ENCODE measurements at places on chromosomes 2 and 18.
A peak's percentile ranks its signal among the peaks of the same experiment; 100 is the strongest.

GRCh38 chr18:32763293-32763692 lies 9.5 kb downstream of the KLHL14 start:
- DNase-seq, result no peak

GRCh38 chr2:45567974-45568789 lies 42.9 kb downstream of the SRBD1 start:
- DNase-seq, result peak; percentile 88

GRCh38 chr2:55156326-55156725 lies 75.8 kb downstream of the CLHC1 start:
- DNase-seq, result no peak

DNA sequence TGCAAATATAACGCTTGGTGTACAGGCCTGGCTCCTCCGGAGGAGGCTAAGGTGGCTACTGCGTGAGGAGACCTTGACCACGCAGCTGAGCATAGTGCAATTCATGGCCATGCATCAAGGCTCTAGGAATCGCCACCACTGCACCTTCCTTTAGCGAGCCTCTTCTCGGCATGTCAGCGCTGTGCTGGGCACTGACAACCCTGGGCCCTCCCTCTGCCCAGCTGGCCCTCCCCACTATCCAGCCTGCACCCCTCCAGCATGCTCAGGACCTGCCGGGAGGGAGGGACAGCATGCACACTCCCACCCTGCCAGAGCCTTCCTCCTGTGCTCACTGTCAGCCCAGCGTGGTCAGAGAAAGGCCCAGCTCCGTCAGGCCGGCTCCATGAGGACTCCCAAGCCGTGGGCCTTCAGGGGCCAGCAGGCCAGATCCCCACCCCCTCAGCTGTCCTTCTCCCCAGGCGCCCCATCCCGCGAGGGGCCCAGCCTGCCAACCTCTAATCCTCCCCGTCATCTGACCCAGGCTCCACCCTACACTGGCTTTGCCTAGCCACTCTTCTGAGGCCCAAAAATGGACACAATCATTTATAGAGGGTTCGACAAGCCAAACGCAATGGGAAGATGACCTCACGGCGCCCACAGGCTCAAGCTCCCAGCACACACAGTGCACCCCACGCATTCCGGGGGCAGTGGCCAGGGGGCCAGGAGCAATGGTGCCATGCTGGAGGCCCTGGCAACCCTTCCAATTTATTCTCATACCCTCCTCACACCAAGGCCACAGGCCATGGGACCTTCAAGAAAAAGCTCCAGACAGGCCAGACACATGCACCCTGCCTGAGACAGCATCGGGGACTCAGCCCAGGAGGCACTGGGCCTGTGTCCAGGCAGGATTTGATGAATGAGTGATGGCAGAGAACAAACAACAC lies 3.5 kb downstream of the BIN1 start:
- no peak for DNase-seq

DNA sequence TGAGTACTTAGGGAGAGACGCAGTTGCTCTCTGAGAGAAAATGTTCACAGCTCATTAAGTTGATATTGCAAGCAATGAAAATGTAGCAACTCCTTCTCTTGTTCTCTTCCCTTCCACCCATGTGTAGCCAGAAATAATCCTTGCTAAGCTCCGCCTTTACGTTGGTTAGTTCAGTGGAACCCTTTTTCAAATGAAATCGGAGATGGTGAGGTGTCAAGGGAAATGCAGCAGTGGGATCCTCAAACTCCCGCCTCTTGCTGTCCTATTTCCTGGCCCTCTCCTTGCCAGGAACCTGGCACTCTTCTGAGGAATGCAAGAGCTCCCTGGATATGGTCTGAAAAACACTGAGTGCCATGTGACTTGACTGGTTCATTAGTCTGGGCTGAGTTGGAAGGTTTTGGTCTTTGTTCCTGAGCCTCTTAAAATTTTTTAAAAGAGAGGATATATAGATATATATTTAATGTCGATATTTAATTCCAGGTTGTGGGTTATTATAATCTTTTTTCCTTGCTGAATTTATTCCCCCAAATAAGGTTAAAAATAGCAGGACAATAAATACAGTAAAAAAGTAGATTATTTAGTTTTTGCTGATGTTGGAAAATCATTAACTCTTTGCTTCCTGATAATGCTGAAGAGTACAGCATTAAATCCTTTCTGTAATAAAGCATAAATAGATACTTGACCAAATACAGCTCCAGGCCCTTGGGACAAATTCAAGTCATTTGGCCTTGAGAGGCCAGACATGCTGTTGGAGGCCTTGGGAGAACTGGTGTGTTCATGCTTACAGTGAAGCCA lies 116.2 kb downstream of the EML6 start:
- DNase-seq, result no peak

GRCh38 chr2:16493788-16494187 lies 171.8 kb downstream of the CYRIA start:
- DNase-seq, result no peak

DNA sequence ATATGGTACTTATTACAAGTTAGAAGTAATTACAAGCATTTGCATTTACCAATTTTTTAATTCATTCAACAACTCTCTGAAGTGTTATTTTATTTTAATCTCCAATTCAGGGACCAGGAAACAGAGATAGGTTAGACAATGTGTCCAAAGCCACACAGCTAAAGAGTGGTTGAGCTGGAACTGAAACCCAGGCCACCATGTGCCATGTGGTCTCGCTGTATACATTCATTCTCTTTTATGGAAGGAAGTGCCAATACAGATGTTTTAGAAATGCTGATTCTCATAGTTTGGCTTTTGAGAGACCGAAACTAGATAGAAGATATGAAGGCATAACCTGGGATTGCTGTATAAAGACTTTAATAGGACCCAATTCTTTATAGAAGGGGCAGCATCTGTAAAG lies 684.6 kb upstream of the ID2 start:
- DNase-seq, result peak; percentile 40

DNA sequence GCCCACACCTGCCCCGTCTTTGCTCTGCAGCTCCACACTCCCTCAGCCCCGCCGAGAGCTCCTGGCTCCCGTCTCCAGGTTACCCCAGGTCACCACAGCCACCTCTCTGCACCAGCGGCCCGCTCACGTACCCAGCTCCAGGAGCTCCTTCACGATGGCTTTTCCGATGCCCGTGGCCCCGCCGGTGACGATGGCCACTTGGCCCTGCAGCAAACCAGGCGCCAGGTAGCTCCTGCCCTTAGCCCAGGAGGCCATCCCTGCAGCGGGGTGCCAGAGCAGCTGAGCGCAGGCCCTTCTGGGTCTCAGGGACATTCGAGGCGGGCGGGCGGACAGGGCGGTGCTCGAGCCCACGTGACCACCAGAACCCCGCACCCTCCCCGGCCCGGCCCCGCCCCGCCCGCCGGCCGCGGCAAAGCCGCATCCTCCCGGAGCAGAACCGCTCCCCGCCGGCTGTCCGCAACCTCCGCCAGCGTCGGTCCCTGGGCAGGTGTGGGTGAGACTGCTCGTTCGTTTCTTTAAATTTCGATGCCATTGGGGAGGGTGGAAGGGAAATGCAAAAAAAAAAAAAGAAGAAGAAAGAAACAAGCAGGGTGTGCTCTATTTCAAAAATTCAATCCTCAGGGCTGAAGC lies at the start of the genes PECR and TMEM169:
Gene PECR, minus strand, starts transcription at position 323 of the 630 bp plus-strand sequence. Its CDS starts 68 bp downstream, at position 255.
Gene TMEM169, plus strand, starts transcription at position 433 of the 630 bp plus-strand sequence. CDS start 14,045 bp downstream, outside the sequence.
- DNase-seq, result peak; percentile 69

DNA sequence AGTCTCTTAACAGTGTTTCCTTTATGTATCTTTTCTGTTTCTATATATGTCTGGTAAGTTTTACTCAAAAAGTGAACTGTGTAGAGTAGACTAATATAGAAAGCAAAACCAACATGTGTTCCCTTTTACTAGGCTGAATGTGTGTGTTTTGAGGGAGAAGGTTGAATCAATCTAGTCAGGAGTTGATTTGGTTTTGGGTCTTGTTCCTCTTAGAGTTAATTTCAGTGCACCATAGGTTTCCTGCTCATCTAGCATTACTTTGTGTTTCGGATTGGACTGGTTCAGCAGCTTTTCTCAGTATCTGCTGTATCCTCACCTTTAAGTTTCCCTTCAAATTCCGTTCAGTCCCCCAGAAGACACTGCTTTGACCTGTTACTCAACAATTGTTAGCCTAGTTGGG lies 52.0 kb upstream of the TRIM43 start:
- no peak for DNase-seq

GRCh38 chr2:11093467-11093866 lies 61.8 kb upstream of the SLC66A3 start:
- no peak for DNase-seq

GRCh38 chr2:26080356-26080755 lies 46.5 kb downstream of the RAB10 start:
- no peak for DNase-seq

DNA sequence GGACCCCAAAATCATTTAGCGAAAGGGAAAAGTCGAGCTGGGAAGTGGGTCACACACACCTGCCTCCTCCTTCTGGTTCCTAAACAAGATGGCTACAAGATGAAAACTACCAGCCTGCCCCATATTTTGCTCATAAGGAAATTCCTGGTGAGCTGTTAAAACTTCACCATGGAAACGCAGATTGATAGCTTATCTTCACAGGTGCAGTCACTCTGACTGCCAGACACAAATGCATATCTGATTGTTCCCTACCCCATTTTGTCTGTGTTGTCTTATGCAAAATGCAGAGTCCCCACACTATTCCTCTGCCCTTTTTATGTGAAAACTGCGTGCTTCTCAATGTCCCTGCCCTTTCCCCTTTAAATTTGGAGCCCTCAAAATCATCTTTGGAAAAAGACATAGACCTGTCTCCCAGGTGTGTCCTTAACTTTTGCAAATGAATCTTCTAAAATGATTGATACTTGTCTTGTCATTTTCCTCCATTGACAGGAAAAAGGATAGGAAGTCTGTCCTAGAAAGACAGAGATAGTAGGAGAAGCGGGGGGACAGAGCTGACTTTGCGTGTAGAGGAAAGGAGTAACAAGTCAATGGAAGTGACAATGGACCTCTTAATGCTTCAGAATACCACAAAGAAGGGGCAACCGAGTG lies 38.9 kb upstream of the THOC1 start:
- DNase-seq, result no peak

DNA sequence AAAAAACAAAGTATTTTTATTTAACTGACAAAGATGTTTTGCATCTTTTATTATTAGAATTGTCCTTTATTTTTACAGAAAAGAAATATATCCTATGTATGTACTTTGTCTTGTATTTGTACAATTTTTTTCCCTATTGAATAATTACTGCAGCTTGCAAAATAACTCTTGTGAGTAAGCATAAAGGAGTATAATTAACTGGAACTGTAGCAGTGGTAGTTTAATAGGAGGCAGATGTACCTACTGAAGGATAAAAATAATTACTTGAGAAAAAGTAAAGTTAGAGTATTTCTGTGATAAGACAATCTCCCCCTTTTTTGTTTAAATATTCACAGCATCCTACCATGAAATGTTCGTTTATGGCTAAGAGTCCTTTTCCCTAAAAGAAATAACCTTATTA lies 34.7 kb downstream of the EHBP1 start:
- DNase-seq, result no peak

GRCh38 chr18:48547531-48547981 lies 8.7 kb downstream of the CTIF start:
- DNase-seq, result no peak

DNA sequence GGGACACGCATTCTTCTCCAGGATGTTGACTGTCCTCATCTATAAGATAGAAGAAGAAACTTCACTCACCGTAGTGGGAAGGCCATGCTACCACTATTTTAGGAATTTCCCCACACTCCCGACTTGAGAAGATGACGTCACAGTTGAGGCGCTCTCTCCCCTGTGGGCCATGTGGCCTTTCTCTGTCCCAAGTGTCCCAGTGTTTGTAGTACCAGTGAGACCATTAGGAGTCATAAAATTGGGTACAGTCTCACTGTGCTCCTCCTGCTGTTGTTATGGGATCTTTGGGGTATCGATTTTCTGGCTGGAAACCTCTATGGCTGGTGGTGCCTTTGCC lies 7.2 kb upstream of the SNTG2 start:
- no peak for DNase-seq

- no peak for DNase-seq
Measured at GRCh38 chr2:67251741-67252140, 145.4 kb upstream of the ETAA1 start.

GRCh38 chr2:120622886-120623753 lies 112.5 kb upstream of the GLI2 start:
- no peak for DNase-seq

- no peak for DNase-seq
Measured at GRCh38 chr18:23320709-23321236, 132.3 kb upstream of the RIOK3 start.

- no peak for DNase-seq
Measured at GRCh38 chr18:4641771-4642368, 186.8 kb upstream of the DLGAP1 start.

- DNase-seq, result no peak
Measured at GRCh38 chr2:236960531-236960930, 125.2 kb upstream of the COPS8 start.

GRCh38 chr2:95333888-95334338 lies 36.8 kb downstream of the KCNIP3 start:
- DNase-seq, result no peak

DNA sequence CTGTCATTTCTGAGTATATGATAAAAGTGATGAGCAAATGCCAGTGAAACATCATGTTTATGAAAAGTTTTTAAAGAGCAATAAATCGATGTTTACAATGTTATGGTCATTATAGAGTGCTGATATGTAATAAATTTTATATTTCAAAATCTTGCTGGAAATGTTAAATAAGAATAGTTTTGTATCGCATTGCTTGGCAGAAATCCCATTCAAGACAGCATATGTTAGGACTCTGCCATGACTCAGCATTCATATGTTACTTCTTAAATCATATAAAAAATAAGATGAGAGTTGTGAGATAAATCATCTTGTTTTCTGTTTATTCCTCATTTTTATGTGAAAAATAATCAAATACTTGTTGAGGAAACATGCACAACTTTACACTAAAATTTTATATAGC lies 949.9 kb upstream of the NRXN1 start:
- no peak for DNase-seq

- no peak for DNase-seq
Measured at GRCh38 chr18:31040686-31041270, 1.8 kb downstream of the DSC3 start.

GRCh38 chr18:32019251-32019948 lies 775 bp downstream of the RNF125 start:
- DNase-seq, result peak; percentile 61

- no peak for DNase-seq
Measured at GRCh38 chr2:218895759-218896500, 15.3 kb downstream of the WNT10A start.

- DNase-seq, result no peak
Measured at GRCh38 chr2:150097402-150097801, 390.1 kb downstream of the RND3 start.

Data from suppressor macrophage (primary cell).